ENCODE measurements at places on chromosomes 1 and 21.

- no peak for DNase-seq
Observed at GRCh38 chr1:225464851-225465792, 37.3 kb upstream of the LBR start.

DNA sequence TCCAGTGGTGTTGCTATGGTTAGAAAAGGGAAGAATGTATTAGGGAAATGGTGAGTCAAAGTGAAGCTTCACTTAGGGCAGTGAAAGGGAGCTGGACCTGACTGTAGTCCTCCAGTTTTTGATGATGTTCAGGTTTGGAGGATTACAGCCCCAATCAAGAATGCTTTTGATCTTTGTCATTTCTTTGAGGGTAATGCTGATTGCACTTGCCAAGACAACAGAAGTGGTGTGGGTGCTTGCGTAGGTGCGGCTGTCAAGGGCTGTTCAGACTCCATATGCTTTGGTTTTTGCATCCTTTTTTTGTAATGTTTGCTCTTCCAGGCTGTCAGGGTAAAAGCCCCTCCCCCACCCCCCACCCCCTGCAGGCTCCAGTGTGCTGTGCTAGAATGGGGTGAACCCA lies 38.9 kb downstream of the HHAT start:
- no peak for DNase-seq

DNA sequence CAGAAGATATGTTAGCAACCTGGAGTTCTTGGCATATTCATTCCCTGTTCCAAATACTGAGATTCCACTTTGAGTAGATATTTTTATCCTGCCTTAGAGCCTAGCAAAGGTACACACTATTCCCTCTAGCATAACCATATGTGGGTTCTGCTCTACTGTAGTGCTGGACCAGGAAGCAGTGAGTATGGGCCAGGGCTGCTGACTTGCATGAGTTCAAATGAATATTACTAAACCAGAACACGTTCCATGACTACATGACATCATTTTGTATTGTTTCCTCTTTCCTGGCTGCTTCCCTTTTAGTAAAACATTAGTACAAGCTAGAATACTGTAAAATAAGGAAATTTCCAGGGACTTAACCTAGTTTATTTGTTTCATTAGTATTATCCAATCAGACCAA lies 41.1 kb downstream of the TNFSF18 start:
- DNase-seq = no peak

DNA sequence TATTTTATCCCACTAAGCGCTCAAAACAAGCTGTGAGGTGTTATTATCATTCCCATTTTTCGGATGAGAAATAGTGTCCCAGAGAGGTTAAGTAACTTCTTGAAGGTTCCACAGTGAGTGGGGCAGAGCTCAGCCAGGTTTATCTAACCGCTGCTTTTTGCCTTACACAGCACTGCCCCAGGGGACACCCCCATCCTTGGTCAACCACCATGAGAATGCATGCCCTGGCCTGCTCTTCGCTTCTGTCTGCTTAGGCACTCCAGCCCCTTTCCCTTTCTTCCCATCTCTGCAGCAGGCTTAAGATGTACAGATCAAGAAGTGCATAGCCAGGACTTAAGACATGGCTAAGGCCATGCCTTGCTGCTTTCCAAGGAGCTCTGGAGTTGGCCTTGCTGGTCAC lies 159.0 kb upstream of the CD34 start:
- DNase-seq = no peak

DNA sequence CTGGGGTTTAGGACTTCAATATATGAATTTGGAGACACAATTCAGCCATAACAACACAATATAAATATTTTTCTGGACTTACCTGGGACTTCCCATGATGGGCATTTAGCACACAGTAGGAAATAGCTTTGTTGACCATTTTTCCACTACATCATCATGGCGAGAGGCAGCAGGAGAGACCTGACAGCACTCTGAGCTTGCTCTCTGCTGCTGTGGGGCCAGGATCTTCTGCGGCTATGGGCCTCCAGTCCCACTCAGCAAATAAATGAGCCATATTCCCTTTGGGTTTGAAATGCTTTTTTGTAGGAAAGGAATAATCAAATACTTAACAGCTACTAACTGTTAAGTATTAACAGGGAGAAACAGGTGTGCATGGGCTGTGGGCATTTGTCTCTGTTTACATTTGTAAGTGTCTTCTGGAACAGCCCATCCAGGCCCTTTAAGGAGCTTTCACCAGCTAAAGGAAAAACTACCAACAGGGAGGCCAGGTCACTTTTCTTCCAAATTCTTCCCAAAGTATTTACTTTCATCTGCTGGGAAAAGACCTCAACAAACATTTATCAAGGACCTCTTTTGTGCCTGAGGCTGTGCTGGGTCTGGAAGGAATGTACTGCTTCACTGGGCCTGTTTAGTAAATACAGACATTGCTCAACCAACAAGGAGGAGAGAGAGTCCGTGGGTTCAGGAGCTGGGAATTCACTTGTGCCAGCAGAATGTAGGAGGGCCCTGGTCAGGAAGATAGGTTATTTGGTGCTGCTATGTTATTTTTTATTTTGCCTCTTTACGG lies 133.2 kb downstream of the LRIG2 start:
- DNase-seq = no peak

DNA sequence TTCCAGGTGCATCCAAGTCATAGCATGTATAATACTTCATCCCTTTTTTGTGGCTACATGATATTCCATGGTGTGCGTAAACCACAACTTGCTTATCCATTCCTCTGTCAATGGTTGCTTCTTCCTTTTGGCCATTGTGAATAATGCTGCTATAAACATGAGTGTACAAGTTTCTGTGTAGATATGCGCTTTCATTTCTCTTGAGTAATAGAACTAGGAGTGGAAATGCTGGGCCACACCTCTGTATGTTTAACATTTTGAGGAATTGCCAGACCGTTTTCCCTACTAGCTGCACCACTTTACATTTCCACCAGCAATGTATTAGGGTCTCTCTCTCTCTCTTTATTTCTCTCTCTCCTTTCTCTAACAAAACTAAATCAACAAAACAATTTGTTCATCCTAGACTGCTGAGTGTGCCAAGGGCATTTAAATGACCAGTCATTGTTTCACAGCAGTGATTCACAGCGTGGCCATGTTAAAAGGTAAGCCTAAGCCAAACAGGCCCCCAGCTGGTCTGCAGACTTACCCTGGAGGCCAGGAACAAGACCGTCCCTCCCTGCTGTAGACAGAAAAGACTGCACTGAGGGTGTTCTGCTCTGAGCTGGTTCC lies 53.2 kb upstream of the LYST start:
- no peak for DNase-seq

DNA sequence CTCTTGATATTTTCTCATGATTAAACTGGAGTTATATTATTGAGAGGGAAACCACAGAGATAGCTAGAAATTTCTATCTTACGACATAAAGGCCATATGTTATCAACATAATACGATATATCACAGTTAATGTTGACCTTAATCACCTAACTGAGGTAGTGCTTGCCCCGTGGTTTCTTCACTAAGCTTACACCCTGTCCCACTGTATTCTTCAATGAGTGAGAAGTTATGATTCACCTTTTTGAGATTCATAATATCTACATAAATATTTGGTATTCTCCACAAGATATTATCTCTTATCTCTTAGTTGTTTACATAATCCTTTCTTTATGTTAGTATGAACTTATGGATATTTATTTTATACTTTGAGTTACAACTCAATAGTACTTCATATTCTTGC lies 1714.1 kb downstream of the BRINP3 start:
- no peak for DNase-seq

- DNase-seq = peak; percentile 68
Observed at GRCh38 chr1:234725177-234726132, 115.5 kb upstream of the IRF2BP2 start.

DNA sequence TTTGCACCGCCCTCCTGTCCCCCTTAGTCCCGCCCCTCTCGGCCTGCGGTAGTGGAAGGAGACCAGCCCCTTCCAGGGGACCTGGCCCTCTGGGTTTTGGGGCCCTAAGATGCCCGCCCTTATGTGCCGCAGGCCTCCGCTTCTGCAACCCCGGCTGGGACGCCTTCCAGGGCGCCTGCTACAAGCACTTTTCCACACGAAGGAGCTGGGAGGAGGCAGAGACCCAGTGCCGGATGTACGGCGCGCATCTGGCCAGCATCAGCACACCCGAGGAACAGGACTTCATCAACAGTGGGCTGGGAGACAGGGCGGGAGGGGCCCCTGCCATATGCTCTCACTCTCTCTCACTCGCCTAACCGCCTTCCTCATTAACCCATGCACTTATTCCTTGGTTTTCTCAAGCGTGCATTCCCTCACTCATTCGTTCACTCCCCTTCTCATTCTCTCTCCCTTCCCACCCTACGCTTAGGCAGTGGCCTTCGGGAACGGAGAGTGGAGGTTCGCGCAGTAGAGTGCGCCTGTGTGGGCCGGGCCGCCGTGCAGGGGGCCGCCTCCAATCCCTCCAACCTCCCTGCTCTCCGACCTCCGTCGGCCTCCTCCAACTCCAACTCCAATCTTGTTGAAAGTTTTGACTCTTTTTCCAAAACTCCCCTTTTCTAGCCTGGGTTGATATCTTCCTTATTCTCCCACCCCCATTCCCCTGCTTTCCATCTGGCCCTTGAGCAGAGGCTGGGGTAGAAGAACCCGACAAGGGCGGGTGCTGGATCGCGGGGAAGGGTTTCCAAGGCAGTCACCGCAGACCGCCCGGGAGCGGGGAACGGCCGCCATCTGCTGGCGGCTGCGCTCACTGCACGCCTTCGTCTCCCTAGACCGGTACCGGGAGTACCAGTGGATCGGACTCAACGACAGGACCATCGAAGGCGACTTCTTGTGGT lies 15.2 kb downstream of the BCAN start:
- DNase-seq = peak; percentile 58

- no peak for DNase-seq
Observed at GRCh38 chr1:212607206-212607912, 1.2 kb upstream of the ATF3 start.

GRCh38 chr1:246245541-246245940 lies 261.5 kb downstream of the SMYD3 start:
- no peak for DNase-seq

GRCh38 chr1:11784993-11785769 lies 20.6 kb downstream of the MTHFR start:
- DNase-seq = peak; percentile 60

GRCh38 chr1:228217551-228218344 lies 9.9 kb downstream of the OBSCN start:
- DNase-seq = no peak

DNA sequence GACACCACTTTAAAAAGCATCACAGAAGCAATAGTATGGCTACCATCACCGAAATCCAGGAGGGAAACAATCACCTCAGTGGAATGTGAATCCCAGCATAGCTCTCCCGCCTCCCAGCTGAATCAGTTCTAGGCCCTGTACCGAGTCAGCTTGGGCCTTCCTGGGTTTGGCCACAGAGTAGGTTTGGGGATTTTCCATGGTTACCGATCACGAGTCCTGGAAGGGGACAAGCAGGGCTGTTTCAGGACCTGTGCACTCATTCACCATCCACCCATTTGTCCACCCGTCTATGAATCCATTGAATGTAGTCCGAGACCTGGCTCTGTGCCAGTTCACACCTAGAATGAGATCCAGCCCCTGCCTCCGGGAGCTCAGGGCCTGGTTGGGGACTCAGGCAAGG lies 94.2 kb downstream of the ARHGEF10L start:
- no peak for DNase-seq

DNA sequence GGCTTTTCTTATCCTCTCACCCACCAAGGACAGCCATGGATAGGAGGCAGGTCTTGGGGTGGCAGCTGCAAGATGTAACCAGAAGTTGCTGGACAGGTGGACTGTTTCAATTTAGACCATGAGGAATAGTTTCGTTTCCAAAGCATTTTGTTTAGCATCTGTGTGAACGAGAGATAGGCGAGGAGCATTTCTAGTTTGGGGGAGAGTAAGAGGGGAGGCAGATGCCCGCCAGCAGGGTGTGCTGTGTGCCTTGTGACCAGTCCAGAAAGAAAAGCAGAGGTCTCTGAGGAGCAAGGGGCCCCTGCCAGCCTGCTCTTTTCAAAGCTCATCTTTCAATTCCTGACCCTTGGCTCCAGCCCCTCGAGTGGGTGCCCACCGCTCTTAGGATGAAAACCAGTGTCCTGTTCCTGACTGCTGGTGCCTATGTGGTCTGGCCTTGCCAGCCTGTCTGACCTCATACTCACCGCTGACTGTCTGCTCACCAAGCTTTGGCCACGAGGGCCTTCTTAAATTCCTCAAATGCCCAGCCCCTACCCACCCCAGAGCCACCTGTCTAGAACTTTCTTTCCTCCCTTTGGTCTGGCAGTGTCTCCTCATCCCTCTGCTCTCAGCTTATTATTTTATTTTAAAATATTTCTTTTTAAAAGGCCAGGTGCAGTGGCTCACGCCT lies 8.5 kb downstream of the SERINC2 start:
- DNase-seq = peak; percentile 43

DNA sequence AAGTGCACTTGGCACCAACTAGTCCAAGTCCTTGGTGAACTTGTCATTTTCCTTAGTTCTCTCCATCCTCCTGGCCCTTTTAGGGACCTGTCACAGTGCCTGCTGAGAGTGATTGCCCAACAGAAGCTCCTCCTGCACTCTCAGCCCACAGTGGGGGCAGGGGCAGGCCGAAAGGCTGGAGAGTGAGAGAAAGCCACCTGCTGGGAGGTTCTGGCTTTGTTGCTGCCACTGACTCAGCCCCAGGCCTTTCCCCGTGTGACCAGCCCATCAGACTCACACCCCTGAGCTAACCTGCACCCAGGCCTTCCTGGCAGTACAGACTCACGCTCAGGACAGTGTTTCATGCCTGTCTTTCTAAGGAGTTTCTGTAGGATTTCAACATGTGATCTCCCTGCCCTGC lies 17.1 kb upstream of the PROK1 start:
- DNase-seq = peak; percentile 31

DNA sequence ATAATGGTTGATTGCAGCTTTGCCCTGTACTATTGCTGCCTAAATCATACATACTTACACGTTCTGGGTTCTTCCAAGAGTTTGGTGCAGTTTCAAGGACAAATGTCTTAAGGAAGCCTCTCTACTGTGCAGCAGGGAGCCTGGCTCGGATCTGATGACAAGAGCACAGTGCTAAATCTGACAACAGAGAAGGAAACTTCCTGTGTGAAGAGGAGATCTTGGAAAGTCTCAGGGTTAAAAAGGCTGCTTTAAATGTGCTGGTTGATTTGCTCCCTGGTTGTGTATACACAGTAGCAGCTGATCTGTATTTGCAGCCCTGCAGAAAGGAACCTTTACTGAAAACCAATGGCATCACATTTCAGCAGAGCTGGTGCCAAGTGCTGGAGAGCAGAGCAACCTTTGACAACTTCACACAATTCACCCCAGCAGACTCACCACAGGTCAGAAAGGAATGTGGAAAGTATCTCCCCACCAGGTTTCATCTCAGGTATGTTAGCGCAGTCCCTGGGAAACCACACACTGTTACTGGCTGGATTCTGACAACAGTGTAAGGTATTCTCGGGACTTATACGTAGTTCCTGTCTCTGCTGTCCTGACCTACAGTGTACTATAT lies 355.0 kb upstream of the ESRRG start:
- no peak for DNase-seq

- no peak for DNase-seq
Observed at GRCh38 chr1:57369889-57370288, 54.0 kb downstream of the DAB1 start.

- DNase-seq = no peak
Observed at GRCh38 chr1:154730259-154730658, 122.3 kb upstream of the ADAR start.

- peak; percentile 42 for DNase-seq
Observed at GRCh38 chr1:63537940-63538339, 14.6 kb downstream of the EFCAB7 start.

Data from hematopoietic multipotent progenitor cell treated with erythropoietin and hydrocortisone succinate and interleukin-3 and kit ligand, for 8 days (in vitro differentiated cells).